Hematopoietic multipotent progenitor cell (in vitro differentiated cells): ENCODE measurements at places on chromosomes 12 and 14. TPM values are rescaled to one million over a fixed set of nuclear protein-coding genes. Genes with fewer than 3 reads are reported as not detected.

The ADAM21 gene
- total RNA-seq: 0.27 TPM

The MOAP1 gene
- 38.5 TPM for total RNA-seq

The PPFIA2 gene
- not detected for total RNA-seq

The KIF26A gene
- 0.27 TPM for total RNA-seq

The MYO1H gene
- not detected for total RNA-seq

The NPAS3 gene
- total RNA-seq: 0.27 TPM

The C1R gene
- total RNA-seq: 11.0 TPM

The CD69 gene
- 545 TPM for total RNA-seq

The INTS13 gene
- 17.2 TPM for total RNA-seq

The TBX5 gene
- total RNA-seq: not detected

The FAM90A1 gene
- total RNA-seq: under 0.01 TPM

The CLECL1 gene
- total RNA-seq: 0.27 TPM

The CRACR2A gene
- 14.0 TPM for total RNA-seq

The STON2 gene
- total RNA-seq: 74.6 TPM
